Trophoblast cell (in vitro differentiated cells and primary cell): ENCODE measurements at places on chromosomes 16 and 17.

DNA sequence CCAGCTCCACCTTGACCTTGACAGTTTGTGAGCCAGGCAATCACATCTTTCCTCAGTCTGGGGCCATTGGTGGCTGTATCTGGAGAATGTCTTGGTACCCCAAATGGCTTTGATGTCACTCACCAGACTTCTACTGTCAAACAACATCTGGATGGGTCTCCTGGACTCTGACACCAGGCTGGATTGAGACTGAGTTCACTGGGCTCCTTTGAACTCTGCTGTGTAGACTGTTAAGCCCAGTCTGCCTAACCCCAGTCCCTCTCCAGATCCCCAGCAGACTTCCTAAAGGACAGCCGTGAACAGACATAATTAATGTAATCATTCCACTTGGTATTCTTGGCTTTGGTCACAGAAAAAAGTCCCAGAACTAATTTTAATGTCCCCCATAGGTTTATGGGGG is 84.1 kb upstream of the KIFC3 start:
- DNase-seq = no peak

DNA sequence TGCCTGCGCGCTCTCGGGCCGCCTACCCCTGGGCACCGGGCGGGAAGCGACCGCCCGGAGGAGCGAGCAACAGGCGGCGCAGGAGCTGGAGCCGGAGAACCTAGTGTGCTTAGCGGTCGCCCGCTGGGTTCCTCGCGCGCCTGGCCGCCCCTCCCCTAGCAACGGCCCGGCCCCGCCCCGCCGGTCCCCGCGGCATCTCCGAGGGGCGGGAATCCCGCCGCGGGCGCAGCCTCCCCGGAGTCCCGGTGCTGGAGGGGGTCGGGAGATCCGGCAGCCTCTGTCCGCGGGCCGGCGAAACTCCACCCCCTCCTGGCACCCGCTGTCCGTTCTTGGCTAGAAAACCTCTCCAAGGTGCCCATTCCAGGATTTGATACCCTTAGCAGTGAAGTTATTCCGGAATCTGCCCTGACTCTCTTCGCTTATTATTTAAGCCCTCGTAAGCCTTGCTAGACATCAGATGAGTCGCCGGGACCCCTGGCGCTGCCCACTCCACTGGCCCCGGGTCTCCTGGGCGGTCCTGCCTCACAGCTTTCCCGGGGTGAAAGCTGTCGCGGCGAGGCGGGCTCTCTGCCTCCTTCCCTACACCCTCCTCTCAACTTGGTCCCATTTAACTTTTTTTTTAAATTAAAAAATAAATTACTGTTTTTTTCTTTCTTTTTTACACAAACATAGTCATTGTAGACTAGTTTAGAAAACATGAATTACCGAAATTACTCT is at the start of gene RPRML:
Gene RPRML (minus strand): TSS at position 107 of the 717 bp plus-strand sequence. CDS start 246 bp downstream, outside the sequence.
- DNase-seq = no peak

GRCh38 chr16:84896847-84897246 is 77.1 kb downstream of the CRISPLD2 start:
- DNase-seq = no peak

DNA sequence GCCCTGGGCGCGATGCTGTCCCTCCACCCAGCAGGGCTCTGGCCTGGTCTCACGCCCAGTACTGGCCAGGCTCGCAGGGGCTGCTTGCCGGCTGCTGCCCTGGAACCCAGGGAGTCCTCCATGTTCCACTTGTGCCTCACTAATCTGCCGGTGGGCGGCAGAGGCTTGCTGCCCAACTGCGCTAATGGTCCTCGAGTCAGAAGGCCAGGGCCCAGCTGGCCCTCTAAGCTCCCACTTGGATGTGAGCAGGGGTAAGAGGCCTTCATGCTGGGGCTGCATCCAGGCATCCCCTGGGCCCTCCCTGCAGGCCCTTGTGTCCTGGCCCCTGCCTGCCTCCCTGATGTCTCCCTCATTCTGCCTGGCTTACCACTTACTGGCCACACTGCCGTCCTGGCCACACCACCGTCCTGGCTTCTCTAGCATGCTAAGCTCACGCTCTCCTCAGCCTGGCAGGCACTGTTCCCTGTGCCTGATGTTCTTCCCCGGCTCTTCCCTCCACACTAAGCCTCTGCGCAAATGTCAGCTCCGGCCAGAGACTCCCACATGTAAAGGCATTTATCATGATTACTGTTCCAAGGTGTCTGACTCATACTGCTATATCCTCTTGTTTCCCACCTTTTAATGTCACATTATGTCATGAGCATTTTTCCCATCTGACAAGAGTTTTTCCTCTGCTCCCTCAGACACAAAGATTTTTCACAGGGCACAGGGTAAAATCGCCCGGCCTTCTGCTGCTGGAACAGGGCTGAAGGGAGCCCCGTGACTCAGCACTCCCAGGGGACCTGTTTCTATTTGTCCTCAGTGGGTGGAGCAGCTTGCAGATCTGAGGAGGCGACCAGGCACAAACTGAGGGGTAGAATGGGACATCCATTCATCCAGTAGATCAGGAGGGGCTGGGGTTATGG is 15.9 kb downstream of the B9D1 start:
- no peak for DNase-seq

DNA sequence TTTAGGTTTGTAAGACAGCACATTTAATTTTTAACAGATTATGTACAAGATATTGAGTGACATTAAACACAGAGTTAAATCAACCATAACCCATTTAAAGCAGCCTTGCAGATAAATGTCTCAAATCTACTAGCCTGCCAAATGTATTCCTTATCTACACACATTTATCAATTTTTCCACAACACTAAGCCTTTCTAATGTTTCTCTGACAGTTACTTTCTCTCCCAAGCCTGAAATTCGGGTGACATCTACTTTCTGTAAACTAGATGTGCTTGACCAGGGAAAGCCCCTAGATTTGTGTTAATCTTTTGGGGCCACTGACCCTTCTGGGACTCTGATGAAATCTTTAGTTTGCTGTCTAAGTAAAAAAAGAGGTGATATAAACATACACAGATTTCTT is 69.0 kb downstream of the CDH13 start:
- no peak for DNase-seq

DNA sequence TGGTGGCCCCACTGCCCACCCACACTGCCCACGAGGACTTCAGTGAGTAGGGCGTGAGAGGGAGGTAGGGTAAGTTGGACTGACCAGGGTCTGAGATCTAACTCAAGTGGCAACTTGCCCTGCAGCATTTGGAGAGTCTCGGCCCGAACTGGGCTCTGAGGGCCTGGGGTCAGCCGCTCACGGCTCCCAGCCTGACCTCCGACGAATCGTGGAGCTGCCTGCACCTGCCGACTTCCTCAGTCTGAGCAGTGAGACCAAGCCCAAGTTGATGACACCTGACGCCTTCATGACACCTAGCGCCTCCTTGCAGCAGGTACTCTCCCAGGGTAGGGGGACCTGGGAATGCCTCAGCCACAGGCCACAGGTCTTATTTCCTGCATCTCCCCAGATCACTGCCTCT is 5.2 kb upstream of the NRN1L start:
- no peak for DNase-seq

- peak; percentile 46 for DNase-seq
Measured at GRCh38 chr16:14449790-14450480, 180.1 kb downstream of the PARN start.

DNA sequence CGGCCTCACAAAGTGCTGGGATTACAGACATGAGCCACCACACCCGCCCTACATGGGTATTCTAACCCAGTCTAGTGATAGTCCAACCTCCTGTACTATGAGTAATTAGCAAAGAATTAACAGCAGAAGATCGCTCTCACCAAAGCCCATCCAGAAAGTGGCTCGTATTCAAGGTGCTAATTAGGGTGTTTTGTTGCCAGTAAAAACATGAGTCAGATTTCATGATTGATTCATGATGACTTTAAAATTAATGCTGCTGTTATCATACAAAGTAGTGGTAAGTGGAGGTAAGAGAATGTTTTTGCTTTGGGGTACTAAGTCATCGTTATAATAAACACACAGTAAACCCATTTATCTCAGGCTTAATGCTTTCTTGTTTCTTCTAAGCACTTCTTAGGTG is 428.8 kb downstream of the WWOX start:
- no peak for DNase-seq

- peak; percentile 48 for DNase-seq
Measured at GRCh38 chr16:54936201-54936978, 5.7 kb downstream of the IRX5 start.

DNA sequence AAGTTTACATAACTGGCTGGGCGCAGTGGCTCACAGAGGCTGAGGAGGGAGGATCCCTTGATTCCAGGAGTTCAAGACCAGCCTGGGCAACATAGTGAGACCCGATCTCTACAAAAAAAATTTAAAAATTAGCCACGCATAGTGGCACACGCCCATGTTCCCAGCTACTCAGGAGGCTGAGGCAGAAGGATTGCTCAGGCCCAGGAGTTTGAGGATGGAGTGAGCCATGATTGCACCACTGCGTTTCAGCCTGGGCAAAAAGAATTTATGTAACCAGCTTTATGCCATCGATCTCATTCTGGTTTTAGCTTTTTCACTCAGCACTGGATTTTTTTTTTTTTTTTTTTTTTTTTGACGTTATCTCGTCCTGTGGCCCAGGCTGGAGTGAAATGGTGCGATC is 9.1 kb upstream of the CD300E start:
- DNase-seq = no peak

DNA sequence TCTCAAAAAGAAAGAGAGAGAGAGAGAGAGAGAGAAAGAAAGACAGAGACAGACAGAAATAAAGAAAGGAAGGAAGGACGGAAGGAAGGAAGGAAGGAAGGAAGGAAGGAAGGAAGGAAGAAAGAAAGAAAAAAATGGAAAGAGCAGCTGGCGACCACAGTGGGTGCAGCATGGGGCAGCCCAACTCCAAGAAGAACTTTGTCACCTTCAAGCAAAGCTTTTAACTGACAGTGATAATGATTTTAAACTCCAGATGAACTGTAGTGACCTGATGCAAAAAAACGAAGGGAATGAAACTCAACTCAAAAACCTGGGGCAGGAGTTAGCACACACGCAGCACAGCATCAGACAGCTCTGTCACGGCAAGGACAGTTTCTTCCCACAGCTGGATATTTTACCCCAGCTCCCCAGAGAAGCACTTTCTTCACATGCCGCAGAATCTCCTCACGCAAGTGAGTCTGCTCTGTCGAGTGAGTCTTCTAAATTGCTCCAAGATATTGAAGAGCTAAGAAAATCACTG is 5.0 kb upstream of the ARHGAP17 start:
- no peak for DNase-seq

- no peak for DNase-seq
Measured at GRCh38 chr17:76917829-76918228, 49.6 kb downstream of the MGAT5B start.

- no peak for DNase-seq
Measured at GRCh38 chr17:15464231-15464985, 3.0 kb downstream of the CDRT4 start.
